Ovary (tissue), 10 donors: ENCODE measurements at places on chromosomes 1 and 21. TPM values are rescaled to one million over a fixed set of nuclear protein-coding genes. Genes with fewer than 3 reads are reported as not detected.

DNA sequence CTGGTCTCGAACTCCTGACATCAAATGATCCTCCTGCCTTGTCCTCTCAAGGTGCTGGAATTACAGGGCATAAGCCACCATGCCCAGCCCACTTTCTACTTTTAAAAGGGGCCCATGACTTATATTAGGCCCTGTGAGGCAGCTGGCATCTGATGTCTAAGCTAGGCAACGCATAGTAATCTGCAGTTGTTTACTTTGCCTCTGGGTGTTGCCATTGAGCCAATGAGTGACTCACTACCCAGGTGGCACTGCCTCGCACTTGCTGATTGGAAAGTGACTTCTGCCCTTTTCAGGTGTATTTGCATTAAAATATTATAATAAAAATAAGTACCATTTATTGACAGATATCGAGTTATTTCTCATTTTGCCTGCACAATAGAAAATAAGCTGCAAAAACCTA, 84.9 kb downstream of the KIF14 start:
- no peak for DNase-seq

- DNase-seq, result no peak
These were observed 32.2 kb upstream of the HNRNPU start for GRCh38 chr1:244896550-244896949.

DNA sequence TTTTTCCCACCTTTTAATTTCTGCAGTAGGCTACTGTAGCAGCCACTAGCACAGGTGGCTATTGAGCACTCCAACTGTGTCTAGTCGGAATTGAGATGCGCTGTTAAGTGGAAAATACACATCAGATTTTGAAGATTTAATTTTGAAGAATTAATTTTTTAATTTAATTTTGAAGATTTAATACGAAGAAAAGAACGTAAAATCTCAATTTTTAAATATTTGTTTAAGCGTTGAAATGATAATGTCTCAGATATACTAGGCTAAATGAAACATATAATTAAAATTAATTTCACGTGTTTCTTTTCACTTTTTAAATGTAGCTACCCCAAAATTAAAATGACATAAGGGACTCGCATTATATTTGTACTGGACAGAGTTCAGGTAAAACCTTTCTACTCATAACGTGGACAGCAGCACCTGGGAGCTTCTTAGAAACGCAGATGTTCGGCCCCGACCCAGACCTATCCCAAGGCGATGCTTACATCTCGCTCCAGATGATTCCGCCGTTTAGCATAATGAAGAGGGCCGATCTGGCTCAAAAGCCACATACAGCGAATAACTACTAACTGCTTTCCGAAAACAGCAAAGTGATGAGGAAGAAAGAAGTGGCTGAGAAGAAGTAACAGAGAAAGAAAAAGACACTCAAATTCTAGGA, 717 bp downstream of the CRYZL1 start:
- no peak for DNase-seq

The NPHS2 gene
- not detected for total RNA-seq

DNA sequence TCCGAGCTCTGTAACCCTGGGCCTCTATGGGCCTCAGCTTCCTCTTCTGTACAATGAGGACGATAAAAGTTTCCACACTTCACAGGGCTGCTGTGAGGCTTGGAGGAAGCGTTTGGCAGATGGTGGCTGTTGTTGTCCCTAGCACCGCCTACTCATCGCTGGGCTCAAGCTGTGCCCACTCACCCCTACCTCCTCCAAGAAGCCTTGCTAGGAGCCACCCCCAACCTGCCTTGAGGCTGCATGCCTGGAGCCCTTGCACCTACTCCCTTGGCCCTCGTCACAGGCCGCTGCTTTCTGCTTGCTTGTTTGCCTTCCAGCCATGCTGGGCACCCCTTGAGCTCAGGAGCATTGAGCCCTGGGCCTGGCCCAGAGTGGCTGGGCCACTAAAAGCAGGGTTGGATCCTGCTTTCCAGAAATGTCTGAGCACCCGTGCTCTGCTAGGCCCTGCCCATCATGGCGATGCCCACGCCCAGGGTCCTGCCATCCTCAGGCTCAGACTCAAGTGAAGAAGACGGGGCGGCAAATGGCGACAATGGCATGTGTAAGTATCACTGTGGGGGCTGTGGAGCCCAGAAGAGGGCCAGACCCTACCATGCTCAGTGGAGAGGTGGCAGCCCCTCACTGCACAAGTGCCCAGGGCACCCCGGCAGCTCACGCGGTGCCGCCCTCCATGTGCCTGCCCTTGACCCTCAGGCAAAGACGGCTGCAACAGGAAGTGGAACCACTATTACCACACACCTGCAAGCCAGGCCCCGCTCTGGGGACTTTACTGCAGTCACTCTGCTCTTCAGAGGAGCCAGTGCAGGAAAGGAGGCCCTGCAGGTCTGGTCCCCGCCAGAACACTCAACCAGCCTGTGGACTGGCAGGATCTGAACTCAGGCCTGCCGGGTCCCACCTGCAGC, 9.5 kb downstream of the SH3BGRL3 start:
- no peak for DNase-seq

- no peak for DNase-seq
These were observed 11.2 kb upstream of the HJV start for GRCh38 chr1:146032631-146033219.

DNA sequence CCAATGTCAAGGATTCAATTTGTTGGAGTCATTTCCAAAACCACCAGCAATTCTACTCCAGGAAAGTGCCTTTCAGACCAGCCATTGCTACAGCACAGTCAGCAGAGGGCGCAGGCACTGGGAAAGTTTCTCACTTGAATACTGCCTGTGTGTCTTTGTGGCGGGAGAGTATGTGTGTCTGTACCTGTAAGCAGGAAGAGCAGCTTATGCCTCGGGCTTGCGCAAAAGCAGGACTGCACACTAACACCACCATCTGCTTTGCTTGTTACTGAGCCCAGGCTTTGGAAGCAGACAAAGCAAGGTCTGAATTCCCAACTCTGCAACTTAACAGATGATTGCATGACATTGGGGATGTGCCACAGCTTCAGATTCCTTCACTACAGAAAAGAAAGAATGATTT, 7.0 kb upstream of the CTSE start:
- peak; percentile 33 for DNase-seq

DNA sequence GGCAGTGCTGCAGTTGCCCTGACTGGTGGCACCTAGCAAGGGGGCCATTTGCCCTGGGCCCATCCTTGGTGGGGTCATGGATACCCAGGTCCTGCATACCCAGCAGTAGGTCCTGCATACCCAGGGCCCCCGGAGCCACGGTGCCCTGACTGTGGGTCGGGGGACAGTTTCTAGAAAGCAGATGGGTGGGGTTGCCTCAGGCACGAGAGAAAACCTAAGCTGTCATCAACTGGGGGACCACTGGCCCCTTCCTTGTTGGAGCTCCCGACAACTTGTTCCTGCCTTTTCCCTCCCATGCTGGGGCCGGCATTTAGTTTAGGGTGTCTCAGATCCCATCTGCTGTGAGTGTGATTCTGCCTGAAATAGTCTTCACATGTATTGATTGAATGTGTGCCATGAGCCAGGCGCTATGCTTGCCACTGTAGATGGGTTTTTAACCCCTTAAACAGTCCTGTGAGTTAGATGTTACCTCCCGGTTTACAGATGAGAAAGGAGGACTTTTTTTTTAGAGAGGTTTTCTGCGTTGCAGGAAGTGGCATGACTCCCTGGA, 15.6 kb downstream of the SPSB1 start:
- DNase-seq, result no peak

DNA sequence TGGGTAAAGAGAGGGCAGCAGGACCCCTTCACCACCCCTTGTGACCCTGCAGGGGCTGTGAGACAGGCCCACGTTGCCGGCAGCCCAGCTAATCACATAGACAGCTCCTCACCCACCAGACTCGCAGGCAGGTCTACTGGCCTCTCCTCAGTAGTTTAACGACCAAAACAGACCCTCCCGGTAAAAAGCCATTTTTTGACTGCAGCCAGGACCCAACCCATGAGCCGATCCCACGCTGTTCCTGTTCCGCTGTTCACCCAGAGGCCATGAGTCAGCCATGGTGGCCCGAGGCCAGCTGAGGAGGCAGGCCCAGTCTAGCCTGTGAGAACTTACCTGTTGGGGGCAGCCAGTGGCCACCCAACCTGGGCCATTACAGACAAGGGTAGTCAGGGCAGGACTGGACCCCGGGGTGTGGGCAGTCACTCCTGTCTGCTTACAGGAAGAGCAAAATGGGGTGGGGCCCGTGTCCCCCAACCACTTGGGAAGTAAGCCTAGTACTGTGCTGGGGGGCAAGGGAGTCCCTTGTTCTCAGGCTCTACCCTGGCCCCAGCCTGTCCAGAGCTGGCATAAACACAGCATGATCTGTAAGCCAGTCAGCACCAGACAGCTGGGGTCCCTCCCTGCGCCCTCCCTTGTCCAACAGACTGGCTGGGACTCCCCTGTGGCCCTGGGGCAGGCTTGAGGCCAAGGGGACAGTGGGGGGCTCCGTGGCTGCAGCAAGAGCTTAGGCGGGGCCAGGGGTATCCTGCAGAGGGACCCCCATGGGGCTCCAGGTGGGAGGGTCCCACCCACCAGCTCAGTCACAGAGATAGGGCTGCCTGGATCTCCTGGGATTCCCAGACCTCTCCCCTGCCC, 61.9 kb downstream of the WNT9A start:
- DNase-seq, result peak; percentile 80

DNA sequence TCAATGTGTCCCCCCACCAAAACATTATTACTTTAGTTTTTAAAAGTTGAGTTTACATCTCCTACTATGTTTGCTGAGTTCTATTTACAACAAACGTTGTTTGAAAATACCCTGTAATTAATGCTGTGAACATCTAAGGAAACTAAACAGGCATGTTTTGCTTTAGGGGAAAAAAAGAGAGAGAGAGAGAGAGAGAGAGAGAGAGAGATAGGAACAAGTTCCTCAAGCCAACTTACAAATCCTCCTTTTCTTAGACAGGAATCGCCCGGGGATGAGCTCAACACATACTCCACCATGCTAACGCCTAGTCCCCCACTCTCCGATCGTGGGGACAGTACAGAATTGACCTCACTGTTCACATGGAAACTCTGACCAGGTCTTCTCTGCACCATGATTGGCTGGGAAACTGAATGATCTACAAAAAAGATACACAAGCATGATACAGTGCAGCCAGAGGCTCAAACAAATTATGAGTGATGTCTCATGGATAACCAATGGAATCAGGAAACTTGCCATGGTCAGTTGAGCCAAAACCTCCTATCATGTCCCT, 59.8 kb downstream of the PUM1 start:
- DNase-seq, result no peak

GRCh38 chr1:167158111-167158812, 62.4 kb upstream of the POU2F1 start:
- no peak for DNase-seq

The PRR9 gene
- not detected for total RNA-seq

- DNase-seq, result no peak
These were observed 126.9 kb upstream of the TMPRSS2 start for GRCh38 chr21:41634858-41635257.

The WNT4 gene
- total RNA-seq, result 33.4 TPM

DNA sequence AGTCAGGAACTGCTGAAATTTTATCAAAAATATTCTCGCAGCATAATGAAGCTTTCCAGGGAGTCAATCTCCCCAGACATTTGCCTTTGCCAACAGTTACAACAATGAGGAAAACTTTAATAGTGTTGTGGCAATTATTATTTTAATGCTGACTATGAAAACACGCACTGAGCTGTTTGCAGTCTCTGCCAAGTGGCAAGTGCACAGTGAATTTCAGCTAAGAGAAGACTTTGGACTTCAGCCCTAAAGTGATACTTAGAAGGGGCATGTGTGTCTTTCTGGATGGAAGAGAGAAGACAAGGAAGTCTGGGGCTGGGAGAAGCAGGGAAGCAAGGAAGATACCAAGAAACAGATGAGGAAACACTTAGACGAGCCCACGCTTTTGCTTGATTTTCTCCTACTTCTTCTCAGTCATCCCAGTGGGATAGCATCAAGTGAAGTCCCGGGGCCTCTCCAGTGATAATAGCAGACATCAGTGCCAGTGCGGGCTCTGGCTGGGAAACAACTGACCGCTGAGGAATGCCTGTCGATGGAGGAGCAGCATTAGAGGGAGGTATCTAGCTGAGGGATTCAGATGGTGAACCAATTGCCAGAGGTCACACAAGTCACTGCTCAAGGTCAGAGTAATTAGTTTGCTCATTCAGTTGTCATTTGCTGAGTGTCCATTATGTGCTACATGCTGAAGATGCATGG, 196.3 kb downstream of the TTLL7 start:
- DNase-seq, result no peak

The PDXK gene
- total RNA-seq, result 125 TPM

The RPS8 gene
- 5,057 TPM for total RNA-seq

The TDRD10 gene
- total RNA-seq, result 7.3 TPM

The TMEM82 gene
- total RNA-seq, result not detected

- DNase-seq, result no peak
These were observed 599.9 kb upstream of the RGS18 start for GRCh38 chr1:191558379-191558778.

DNA sequence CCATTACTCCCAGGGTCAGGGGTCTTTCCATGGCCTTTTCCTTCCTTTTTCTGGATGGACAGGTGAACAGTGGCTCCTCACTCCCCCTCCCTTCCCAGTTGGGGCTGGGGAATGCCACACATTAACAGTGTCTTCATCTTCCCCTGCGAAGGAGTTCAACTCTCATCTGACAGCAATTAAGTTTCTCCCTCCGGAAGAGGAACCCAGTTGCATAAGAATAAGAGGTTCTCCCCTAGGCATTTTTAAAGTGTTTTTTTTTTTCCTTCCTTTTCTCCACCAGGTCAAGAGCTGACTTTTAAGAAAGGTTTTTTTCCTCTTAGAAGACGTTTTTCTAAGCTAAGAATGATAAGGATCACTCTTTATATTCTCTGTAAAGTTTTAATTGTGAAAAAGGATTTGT, 42.3 kb upstream of the FASLG start:
- DNase-seq, result no peak

GRCh38 chr1:196407358-196408051, 200.7 kb downstream of the KCNT2 start:
- DNase-seq, result no peak

- DNase-seq, result no peak
These were observed 1015.4 kb downstream of the AMY1C start for GRCh38 chr1:104765085-104765484.

The PBX1 gene
- 73.2 TPM for total RNA-seq

The U2AF1 gene
- total RNA-seq, result 31.3 TPM

The C1orf74 gene
- total RNA-seq, result 0.83 TPM

DNA sequence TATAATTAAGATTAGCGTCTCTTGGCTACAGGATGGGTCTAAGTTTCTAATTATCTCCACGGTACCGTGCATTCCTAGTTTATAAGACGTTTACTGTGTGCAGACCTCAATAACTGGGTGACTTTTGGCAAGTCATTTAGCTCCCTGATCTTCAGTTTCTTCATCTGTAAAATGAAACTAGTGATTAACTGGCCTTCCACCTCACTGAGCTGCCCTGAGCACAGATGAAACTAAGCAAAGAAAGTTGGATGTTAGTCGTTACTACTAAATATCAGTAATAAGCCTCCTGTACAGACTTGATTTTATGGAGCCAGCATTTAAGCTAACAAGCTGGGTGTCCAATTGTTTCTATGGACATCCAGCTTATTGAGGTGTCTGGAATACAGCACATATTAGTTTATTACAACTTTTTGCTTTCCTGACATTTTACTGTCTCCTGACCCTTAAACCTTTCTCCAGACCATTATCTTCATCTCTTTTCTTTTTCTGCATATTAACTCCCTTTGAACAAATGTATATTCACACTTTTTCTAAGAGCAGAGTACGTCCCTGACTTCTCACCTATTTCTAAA, 1.1 kb downstream of the CR2 start:
- DNase-seq, result no peak
